NCI-H1092 treated with DMSO at 0.1 percent for 48 hours (cell line): ENCODE measurements at places on chromosomes 7 and 10.
A peak's percentile ranks its signal among the peaks of the same experiment; 100 is the strongest.

DNA sequence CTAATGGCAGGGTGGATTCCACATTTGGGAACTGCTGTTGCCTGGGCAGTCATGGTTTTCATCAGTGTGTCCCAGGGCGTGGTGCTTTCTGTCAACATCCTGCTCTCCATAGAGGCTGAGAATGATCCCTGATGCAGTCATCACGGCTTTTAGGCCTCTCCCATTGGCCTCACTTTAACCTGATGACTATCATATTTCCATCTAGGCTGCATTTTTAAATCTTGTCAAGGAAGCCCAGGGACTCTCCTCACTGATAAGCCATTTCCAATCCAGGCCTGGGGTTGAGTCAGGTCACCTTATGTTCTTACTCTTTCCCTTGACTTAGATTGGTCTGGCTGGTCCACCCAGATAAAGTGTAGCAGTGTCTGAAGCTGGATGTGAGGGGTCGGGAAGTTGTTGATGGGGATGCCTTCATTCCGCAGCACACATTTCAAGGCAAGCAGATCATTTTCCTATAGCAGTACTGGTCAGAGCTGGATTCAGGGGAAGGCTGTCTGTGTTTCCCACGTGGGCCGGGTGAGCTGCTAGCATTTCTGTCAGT is 177.0 kb downstream of the AUTS2 start:
- DNase-seq = no peak

GRCh38 chr7:126856691-126857291 is 395.9 kb downstream of the GRM8 start:
- DNase-seq = no peak

DNA sequence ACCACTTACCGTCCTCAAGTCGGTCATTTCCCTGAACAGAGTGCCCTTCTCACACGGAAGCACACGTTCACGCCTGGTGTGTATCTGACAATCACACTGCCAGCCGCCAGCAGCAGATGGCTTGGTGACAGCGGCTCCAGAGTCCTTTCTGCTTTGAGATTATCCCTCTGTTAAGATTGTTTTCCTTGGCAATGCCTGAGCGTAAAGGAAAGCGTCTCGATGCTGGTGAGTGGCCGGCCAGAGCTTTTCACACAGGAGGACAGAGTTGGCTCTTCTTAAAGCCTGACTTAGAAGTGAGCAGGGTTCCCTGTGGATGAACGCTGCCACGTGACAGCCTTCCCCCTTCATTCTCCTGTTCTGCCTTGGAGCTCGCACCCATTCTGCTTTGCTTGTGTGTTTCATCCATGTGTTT is 22.1 kb upstream of the PRKAR1B start:
- no peak for DNase-seq

DNA sequence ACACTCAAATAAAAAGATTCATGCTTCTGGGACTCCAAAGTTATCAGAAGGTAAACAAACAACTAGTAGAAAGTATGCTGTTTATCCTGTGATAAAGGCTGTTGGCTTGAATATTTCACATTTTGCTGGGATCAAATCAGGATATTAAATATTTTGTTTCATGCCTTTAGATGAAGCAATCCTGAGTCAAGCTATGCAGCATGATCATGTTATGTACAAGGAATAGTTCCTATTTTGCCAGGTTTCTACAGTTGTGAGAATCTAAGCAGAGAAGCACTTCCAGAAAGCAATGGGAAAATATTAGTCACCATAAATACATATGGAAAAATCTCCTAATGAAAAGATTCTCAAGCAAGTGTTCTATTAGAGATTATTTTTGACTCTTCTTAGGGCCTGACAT is 262.8 kb upstream of the PCDH15 start:
- no peak for DNase-seq

GRCh38 chr7:57579454-57579853 is 129.5 kb downstream of the ZNF716 start:
- no peak for DNase-seq

DNA sequence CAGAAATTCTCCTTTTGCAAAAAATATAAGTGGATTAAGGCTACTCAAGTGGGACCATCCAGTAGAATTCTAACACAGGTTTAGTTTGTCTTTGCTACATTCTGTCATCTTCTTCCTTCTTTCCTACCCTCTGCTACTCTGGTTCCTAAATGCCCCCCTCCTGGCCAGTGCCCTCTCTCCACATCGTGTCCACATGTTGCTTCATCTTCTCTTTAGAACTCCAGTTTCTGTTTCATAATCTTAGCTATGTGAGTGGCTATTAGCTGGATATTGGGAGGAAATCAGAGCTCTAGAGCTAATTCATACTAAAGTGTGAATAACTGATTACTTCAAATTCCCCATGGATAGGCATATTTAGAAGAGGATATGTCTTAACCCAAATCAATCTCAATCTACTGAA is 528.5 kb downstream of the LRMDA start:
- no peak for DNase-seq

- no peak for DNase-seq
Observed at GRCh38 chr7:28390426-28390825, 21.9 kb upstream of the CREB5 start.

GRCh38 chr7:25520017-25520416 is 291.7 kb upstream of the NPVF start:
- no peak for DNase-seq

DNA sequence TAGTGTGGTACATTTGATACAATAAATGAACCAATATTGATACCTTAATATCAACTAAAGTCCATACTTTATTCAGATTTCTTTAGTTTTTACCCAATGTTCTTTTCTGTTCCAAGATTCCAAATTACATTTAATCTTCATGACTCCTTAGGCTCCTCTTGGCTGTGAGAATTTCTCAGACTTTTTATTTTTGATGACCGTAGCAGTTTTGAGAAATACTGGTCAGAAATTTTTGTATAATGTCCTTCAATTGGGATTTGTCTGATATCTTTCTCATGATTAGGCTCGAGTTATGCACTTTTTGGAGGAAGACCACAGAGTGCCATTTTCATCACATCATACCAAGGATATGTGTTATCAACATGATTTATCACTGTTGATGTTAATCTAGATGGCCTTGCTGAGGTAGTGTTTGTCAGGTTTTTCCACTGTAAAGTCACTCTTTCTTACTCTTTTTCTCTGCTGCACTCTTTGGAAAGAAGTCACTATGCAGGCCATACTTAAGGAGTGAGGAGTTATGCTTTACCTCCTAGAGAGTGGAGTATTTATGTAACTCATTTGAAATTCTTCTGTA is 12.9 kb upstream of the ENTPD1 start:
- DNase-seq = no peak

- no peak for DNase-seq
Observed at GRCh38 chr10:60031664-60032063, 125.3 kb upstream of the CCDC6 start.

DNA sequence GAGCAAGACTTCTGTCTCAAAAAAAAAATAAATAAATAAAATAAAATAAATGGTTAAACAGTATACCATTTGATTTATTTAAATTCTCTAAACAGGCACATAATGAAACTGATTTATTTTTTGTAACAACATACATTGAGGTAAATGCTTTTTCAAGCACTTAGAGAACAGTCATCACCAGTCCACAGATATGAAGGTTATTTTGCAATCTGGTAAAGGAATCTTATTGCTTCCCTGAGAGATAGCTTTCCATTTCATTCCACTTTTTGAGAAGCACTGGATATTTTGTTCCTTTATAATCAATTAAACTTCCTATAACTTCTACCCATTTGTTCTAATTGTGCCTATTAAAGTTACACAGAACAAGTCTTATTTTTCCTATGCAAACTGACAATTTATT is 5.2 kb downstream of the CEP55 start:
- no peak for DNase-seq

GRCh38 chr7:138204285-138204981 is 128.2 kb downstream of the AKR1D1 start:
- peak; percentile 57 for DNase-seq

- DNase-seq = no peak
Observed at GRCh38 chr10:22646388-22646853, 68.0 kb downstream of the PIP4K2A start.

DNA sequence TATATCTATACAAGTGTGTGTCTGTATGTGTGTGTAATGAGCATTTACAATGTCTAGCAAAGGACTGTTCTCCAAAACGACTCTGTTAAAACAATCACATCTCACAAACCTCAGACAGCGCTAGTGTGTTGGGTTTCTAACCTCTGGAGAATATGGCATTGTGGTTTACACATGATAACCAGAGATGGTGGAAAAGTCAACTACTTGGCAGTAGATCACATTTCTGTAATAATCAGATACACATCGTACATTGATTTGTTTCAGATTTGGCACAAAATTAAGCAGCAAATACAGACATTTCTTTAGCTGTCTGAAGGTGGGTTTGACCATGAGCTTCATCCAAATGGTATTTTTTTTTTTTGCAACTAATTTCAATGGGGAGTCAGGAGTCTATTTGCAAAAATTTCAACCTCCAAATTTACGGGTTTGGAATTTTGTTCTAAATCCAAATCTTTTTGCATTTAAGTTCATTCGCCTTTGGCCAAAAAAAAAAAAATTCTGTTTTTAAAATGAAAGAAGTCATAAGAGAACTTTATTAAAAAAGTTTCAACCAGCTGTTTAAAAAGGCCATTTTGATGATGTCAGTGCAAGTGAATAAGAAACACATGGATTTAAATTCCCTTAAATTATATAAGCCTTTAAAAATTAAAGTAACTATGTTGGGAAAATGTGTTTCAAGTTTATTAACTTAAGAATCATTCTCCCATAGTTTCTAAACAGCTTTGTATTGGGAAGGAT is 127.8 kb downstream of the TMEM26 start:
- no peak for DNase-seq

GRCh38 chr7:24039991-24040624 is 243.9 kb upstream of the NPY start:
- no peak for DNase-seq

DNA sequence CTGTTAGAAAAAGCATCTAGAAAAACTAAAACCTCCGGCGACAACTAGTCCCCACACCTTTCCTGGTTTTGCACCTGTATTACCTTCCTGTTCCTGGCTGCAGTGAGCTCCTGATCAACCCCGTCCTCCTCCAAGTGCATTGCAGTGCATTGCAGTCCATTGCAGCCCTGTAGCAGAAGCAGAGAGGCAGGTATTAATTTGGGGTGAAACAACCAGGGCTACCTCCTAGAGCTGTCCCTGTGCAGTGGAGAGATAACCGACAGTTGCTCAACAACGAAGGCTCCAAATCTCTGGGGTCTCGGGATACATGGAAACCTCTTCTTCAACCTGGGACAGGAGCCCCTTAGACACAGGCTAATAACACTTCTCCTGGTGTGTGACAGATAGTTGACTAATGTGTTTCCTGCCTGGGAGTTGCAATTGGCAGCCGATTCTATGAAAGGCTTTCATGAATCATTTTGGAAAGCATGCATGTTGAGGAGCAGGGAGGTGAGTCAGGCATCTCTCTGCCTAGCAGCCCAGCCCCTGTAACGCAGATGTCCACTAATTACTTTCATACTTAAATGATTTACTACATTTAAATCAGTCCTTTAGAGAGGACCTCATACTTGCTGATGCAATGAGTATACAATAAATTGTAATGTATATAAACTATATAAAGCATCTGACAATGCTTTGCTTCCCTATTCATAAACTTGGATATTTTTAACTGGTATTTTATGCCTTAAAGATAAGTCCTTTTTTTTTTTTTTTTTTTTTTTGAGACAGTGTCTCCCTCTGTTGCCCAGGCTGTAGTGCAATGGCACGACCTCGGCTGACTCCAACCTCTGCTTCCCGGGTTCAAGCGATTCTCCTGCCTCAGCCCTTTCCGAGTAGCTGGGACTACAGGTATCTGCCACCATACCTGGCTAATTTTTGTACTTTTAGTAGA is 59.0 kb downstream of the PRR15 start:
- no peak for DNase-seq

DNA sequence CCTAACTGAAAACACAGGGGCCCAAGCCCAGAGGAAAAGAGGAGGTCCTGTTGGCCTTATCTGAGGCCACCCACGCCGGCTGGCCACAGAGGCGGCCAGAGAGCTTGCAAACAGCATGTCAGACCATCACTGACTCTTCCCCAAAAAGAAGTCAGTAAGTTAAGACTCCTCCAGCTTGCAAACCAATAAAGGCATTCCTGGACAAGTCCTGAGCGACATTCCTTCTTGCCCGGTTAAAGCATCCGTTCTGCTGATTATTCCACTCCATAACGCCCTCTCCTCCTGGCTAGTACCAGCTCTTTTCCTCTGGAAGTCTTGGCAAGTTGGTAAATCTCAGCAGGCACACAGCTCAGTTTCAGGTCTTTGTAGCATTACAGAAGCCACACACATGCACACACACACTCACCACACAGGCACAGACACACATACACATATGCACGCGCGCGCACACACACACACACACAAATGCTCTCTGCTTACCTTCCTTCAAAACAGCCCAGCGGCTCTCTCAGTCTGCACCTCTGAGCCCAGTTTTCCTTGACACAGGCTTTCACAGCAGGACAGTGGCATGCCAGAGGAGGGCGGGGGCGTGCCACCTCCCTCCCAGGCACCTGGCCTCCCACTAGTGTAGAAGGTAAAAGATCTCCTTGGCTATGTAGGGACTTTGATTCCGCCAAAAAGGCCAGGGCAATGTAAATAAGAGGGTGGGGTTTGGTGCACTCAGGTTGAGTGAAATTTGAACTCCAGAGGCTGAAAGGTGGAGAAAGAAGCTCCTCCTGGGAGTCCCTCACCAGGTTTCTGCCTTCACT is 201.4 kb downstream of the TNS3 start:
- no peak for DNase-seq

DNA sequence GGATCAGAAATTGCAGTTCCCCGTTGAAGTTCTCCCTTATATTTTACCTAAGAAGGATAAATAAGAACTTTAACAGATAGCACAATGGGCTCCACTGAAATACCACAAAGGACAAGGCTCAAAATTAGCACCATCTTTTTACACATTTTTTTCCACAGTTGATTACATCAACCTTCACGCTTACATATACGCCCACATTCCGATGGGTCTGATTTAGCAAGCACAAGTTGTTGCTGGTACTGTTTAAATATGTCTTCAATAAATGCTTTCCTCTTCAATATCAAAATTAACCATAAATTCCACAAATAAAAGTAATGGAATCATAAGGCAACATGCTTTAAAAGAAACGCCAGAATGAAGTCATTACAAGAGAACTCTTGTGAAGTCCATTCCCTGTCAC is 79.5 kb downstream of the NEBL start:
- DNase-seq = no peak

DNA sequence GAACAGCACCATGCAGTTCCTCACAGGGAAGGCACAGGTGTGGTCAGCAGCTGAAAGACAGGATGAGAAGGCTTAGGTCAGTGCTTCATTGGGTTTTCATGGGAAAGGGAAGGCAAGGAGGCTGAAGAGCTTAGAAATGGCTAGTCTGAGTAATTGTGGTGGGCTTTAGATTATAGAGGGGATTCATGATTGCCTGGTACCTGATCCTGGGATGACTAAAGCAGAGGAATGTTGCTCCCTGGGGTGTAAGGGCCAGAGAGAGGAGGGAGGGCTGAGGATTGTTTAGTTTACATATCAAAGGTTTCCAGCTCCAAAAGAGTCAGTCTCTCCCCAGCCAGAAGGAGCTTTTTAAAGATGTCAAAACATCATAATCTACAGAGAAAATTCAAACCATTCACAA is 396.3 kb upstream of the POM121L12 start:
- DNase-seq = no peak
